ENCODE measurements at places on chromosomes 4 and X. TPM values are rescaled to one million over a fixed set of nuclear protein-coding genes. Genes with fewer than 3 reads are reported as not detected.

The CDKL5 gene
- total RNA-seq: 2.7 TPM

- no peak for DNase-seq
These were observed 10.6 kb downstream of the CDKL5 start for GRCh38 chrX:18436017-18436416.

The SLC34A2 gene
- total RNA-seq: not detected

GRCh38 chr4:15344041-15344440, 83.8 kb upstream of the C1QTNF7 start:
- DNase-seq: peak; percentile 87

DNA sequence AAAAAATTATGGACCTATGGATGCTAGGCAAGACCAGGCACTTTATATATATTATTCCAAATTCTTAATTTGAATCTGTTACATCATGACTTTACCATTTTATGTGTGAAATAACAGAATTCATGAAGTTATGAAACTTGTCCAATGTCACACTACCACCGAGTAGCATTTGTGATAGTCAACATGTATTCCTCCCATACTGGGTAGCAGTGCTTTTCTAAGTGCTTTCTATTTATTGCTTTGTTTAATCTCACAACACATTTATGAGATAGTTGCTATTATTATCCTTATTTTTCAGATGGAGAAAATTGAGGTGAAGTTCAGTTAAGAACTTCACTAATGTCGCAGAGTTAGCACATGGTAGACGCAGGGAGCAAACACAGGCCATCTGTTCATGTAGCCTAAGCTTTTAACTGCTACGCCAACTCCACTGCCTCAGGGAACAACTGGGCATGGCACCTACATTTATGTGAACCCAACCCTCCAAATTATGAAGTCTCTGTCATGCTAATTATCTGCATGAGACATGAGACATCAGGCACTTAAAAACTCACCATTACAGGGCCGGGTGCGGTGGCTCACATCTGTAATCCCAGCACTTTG, 20.8 kb downstream of the GUCY1A1 start:
- no peak for DNase-seq

The UVSSA gene
- 2.6 TPM for total RNA-seq

GRCh38 chrX:10099411-10099810, 57.4 kb upstream of the CLCN4 start:
- peak; percentile 22 for DNase-seq

The ADH7 gene
- not detected for total RNA-seq

DNA sequence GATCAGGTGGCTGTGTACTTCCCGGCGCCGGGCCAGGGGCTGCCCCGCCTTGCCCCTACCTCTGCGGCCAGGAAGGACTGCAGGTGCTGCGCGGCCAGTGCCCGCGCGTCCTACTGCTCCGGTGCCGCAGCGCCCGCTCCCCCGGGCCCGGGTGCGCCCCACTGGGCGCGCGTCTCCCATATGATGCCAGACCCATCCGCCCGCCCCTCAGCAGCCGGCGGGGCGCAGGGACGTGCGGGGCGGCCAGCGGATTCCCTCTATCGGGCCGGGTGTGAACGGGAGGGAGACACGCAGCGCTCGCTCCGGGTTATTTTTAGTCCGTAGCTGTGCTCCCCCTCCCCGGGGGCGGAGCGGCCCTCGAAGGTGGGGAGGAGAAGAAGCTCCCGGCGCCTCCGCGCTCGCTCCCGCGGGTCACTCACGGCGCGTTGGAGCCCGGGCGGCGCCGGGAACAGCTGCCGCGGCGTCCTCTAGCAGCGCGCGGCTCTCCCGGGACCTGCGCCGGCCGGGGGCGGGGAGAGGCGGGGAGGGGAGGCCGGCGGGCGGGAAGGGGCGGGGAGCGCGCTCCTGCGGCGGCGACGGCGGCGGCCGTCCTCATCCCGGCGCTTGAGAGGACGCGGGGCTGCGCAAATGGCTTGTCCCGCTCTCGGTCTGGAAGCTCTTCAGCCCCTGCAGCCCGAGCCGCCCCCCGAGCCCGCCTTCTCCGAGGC, 103.6 kb downstream of the UCHL1 start:
- peak; percentile 9 for DNase-seq

Measured in RPMI7951 (cell line).